Stimulated activated naive B cell treated with anti-CD40 and anti-IgM and Interleukin-4, amounts not matched to agents 10 μg/mL and 1 μg/mL and 100 μg/mL, for 72 hours (primary cell): ENCODE measurements at places on chromosomes 2 and 18.
A peak's percentile ranks its signal among the peaks of the same experiment; 100 is the strongest.

DNA sequence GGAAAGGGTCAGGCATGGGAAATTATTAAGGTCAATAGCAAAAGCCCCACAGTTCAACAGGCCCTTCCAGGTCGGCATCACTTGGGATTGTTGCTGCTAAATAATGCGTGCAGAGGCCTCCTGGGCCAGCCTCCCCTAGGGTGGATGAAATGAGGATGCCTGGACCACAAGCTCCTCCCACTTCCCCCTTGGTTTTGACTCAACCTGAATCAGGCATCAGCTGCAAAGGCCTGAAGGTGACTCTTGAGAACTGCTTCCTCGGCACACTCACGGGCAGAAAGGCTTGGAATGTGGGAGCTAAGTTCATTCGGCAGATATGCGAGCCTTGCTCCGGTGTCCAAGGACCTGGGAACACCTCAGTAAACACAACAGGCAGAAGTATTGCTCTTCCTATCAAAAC, 69.3 kb downstream of the MBP start:
- DNase-seq: peak; percentile 81
- peaks cover 50% of the 10 kb centered on the region for H3K4me1 ChIP-seq
- no peaks in the 10 kb centered on the region for H3K27me3 ChIP-seq
- H3K36me3 ChIP-seq: peaks cover 56% of the 10 kb centered on the region
- peak overlapping the region; percentile 71 for H3K4me3 ChIP-seq

GRCh38 chr2:127029350-127030051, 77.5 kb downstream of the BIN1 start:
- no peak overlapping the region for H3K27ac ChIP-seq
- no peak for DNase-seq
- H3K36me3 ChIP-seq: no peaks in the 10 kb centered on the region
- H3K4me3 ChIP-seq: no peak overlapping the region
- H3K4me1 ChIP-seq: peaks cover 13% of the 10 kb centered on the region

- no peaks in the 10 kb centered on the region for H3K36me3 ChIP-seq
- peaks cover 5% of the 10 kb centered on the region for H3K27me3 ChIP-seq
- H3K4me1 ChIP-seq: no peaks in the 10 kb centered on the region
- no peak for DNase-seq
- no peak overlapping the region for H3K27ac ChIP-seq
- H3K4me3 ChIP-seq: no peak overlapping the region
Observed at GRCh38 chr2:205494537-205495235, 187.6 kb upstream of the NRP2 start.

DNA sequence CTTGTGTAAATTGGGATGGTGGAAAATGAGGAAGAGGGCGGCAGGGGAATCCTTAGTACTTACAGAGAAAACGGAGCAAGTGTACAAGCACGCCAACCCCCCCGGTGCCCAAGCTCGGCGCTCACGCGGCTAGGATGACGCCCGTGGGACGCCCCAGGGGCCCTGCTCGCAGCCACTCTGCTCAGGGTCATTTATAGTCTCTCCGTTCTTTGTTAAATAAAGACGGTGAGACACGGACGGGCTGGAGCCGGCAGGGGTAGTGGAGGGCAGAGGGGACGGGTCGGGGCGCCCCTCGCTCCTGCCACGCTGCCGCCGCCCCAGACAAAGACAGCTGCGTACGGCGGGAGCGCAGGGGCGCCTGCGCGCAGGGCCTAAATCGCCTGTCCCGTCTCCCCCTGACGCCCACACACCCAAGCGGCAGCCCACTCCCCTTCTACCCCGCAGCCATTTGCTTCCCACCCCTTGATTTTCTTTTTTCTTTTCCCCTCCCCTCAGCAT, 37.8 kb downstream of the PCBP1 start:
- H3K4me3 ChIP-seq: peak overlapping the region; percentile 80
- H3K27me3 ChIP-seq: no peaks in the 10 kb centered on the region
- peaks cover 26% of the 10 kb centered on the region for H3K36me3 ChIP-seq
- H3K27ac ChIP-seq: peak overlapping the region; percentile 99
- peaks cover 48% of the 10 kb centered on the region for H3K4me1 ChIP-seq

- H3K36me3 ChIP-seq: no peaks in the 10 kb centered on the region
- H3K27ac ChIP-seq: no peak overlapping the region
- no peak overlapping the region for H3K4me3 ChIP-seq
- H3K4me1 ChIP-seq: no peaks in the 10 kb centered on the region
Observed at GRCh38 chr2:228768818-228769217, 502.3 kb downstream of the PID1 start.

GRCh38 chr18:11511434-11512095, 97.8 kb upstream of the SLC35G4 start:
- H3K27ac ChIP-seq: peak overlapping the region; percentile 33
- H3K27me3 ChIP-seq: no peaks in the 10 kb centered on the region
- H3K36me3 ChIP-seq: no peaks in the 10 kb centered on the region
- no peak overlapping the region for H3K4me3 ChIP-seq
- H3K4me1 ChIP-seq: peaks cover 4% of the 10 kb centered on the region
- no peak for DNase-seq

DNA sequence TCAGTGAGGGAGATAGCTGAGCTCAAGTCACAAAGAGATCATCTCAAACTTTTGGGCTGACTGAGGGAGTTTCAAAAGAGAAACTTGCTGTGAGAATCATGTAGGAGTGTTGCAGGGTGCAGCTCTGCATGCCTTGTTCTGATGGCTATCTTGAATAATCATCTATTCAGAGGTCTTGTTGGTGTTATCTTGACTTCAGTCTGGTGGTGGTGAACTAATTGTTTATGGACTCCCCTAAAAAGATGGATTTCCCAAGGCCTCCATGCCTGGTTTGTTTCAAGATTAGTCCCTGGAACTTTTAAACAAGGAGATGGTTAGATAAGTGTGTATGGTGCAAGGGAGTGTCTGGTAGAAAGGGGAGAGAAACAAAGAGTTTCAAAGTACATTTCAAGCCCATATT, 29.8 kb downstream of the SLC39A6 start:
- DNase-seq: no peak
- peaks cover 7% of the 10 kb centered on the region for H3K27me3 ChIP-seq

DNA sequence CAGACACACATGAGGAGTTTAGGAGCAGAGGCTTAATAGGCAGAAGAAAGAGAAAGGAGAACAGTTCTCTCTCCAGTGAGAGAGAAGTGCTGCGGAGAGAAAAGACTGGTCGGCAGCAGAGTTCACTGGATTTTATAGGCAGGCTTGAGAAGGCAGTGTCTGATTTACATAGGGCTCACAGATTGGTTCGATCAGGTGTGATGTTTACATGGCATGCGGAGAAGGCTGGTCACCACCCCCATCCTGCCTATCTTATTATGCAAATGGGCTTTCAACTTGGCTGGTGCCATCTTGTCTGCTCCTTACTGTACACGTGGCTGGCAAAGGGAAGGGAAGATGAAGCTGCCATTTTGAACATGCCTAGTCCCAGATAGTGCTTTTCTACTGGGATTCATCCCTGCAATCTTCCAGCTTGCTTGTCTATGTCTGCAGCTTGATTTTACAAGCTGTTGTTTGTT, 113.4 kb downstream of the AP1S3 start:
- H3K27ac ChIP-seq: no peak overlapping the region
- H3K27me3 ChIP-seq: peaks cover 25% of the 10 kb centered on the region
- no peak overlapping the region for H3K4me3 ChIP-seq
- peaks cover 4% of the 10 kb centered on the region for H3K36me3 ChIP-seq

DNA sequence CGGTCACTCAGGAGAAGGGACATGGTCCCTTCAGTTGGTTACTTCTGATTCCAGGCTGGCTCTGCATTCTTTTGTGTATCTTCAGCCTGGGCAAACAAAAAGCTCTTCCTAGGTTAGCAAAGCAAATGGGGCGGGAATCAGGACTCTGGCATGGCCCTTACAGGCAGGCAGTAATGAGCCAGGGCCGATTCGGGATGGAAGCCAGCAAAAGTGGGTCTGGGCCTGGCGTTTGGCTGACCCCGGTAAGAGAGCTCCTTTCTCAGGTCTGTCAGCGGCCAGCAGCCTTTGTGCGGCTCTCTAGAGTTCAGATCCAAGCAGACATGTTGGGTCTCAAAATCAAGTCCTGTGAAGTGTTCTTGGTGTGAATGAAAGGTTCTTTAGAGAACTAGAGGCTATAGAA, 81.5 kb upstream of the EML6 start:
- peak overlapping the region; percentile 9 for H3K27ac ChIP-seq
- H3K4me3 ChIP-seq: no peak overlapping the region
- H3K36me3 ChIP-seq: peaks cover 56% of the 10 kb centered on the region
- DNase-seq: no peak
- peaks cover 6% of the 10 kb centered on the region for H3K4me1 ChIP-seq
- no peaks in the 10 kb centered on the region for H3K27me3 ChIP-seq

DNA sequence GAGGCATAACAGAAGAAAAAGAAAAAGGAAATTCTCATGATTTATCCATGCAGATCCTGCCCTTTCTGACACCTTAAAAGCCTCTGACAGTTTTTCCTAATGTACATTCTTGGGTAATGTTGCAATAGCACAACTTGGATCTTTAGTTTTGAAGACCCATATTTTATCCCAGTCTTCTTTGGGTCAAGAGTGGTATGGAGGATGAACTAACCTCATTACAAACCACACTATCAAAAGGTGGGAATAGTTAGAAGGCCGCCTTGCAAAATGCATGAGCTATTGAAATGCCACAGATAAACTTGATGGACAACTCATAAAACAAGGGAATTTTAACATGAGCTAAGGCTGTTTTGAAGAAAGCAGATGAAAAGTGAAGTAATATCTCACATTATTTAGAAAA, 1479.8 kb upstream of the ACVR2A start:
- no peak overlapping the region for H3K27ac ChIP-seq
- no peaks in the 10 kb centered on the region for H3K27me3 ChIP-seq
- no peak overlapping the region for H3K4me3 ChIP-seq
- DNase-seq: no peak
- H3K36me3 ChIP-seq: no peaks in the 10 kb centered on the region

DNA sequence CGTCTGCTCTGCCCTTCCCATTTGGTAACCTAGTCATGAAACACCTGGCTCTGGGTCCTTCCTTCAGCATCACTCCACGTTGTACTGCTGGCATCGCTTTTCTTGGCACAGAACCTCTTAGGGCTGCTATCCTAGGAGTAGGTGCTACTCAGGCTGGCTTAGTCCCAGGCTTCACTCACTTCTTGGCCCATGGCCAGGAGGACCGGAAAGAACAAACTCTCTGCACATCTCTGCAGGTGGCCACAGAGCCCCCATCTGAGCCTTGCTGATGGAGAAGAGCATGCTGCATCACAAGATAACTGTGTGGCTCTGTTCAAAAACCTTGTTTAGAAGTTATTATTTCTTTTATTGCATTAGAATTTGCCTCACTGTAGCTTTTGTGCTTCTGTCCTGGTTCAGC, 447.2 kb upstream of the TNP1 start:
- peaks cover 15% of the 10 kb centered on the region for H3K36me3 ChIP-seq
- no peak overlapping the region for H3K27ac ChIP-seq
- H3K4me3 ChIP-seq: no peak overlapping the region

GRCh38 chr18:12751503-12751884, 48.7 kb downstream of the PSMG2 start:
- H3K27me3 ChIP-seq: peaks cover 23% of the 10 kb centered on the region
- no peak for DNase-seq
- H3K4me1 ChIP-seq: peaks cover 18% of the 10 kb centered on the region
- no peaks in the 10 kb centered on the region for H3K36me3 ChIP-seq
- H3K4me3 ChIP-seq: no peak overlapping the region

DNA sequence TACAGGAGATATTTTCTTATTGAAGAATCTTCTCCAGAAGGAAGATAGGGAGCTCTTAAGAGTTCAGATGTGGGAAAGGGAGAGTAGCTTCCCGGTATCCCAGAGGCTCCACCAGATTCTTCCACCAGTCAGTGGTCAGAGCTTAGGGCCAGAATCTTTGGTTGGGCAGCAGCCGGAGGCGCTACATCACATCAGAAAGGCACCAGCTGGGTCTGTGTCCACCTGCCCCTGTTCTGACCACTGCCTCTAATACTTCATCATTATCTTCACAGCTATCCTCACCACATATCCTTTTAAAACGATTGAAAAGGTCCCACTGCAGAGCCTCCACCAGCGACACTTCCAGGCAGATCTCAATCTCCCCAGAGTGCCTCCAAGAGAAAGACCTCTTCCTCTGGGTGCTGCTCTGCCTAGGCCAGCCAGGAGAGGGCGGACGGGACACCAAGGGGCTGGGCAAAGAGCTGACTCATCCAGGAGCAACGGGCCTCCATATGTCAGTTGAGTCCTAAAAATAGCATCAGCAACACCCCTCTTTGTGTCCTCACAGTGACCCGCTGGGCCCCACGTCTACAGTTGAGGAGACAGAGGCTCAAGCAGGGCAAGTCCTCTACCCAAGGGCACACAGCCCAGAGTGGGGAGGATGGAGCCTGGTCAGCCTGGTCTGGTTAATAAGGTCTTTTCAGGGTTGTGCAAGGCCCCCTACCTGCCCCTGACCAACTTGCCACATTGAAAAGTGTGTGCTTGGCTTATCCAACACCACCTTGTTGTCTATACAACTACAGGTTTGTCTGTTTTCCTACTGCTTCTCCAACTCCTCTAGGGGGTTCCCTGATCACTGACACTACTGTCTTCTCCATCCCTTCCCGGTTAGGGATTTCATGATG, 81.2 kb downstream of the ADD2 start:
- peaks cover 28% of the 10 kb centered on the region for H3K36me3 ChIP-seq
- peak; percentile 17 for DNase-seq
- H3K4me3 ChIP-seq: no peak overlapping the region
- H3K27ac ChIP-seq: no peak overlapping the region
- H3K4me1 ChIP-seq: peaks cover 11% of the 10 kb centered on the region

- DNase-seq: no peak
- H3K27ac ChIP-seq: no peak overlapping the region
- H3K4me1 ChIP-seq: peaks cover 16% of the 10 kb centered on the region
- H3K4me3 ChIP-seq: peak overlapping the region; percentile 42
- H3K27me3 ChIP-seq: peaks cover 68% of the 10 kb centered on the region
Observed at GRCh38 chr18:50192995-50193795, 1.8 kb downstream of the MYO5B start.

- H3K36me3 ChIP-seq: no peaks in the 10 kb centered on the region
- H3K27me3 ChIP-seq: peaks cover 33% of the 10 kb centered on the region
- H3K4me3 ChIP-seq: no peak overlapping the region
- no peaks in the 10 kb centered on the region for H3K4me1 ChIP-seq
Observed at GRCh38 chr2:237189799-237190198, 104.1 kb downstream of the COPS8 start.

DNA sequence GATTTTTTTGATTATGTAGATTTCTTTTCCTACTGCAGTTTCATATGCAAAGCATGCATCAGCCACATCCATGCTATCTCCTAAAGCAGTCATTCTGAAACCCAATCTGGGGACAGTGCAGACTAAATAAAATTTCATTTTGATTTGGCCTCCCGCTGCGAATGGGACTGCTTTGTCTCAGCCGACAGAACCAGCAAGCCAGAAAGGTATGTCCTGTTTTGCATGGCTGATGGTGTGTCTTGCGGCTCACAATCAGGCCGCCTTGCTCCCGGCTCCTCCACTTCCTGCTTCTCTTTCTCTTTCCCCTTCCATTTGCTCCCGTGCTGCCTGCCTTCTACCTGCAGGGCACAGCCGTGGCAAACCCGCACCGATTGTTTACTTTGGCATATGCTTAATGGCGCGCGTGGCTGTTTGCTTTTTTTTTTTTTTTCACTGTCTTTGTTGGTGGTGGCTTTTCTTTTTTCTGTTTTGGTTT, 419.6 kb upstream of the POU3F3 start:
- H3K27me3 ChIP-seq: peaks cover 16% of the 10 kb centered on the region
- peak; percentile 3 for DNase-seq
- peak overlapping the region; percentile 65 for H3K4me3 ChIP-seq
- H3K27ac ChIP-seq: no peak overlapping the region
